ENCODE measurements at places on chromosomes 6 and 20. TPM values are rescaled to one million over a fixed set of nuclear protein-coding genes. Genes with fewer than 3 reads are reported as not detected.

CFAP61 gene
- not detected for total RNA-seq

- DNase-seq, result no peak
These were observed 19.5 kb downstream of the SF3B5 start for GRCh38 chr6:144075875-144076274.

- DNase-seq, result no peak
These were observed 74.6 kb downstream of the KIF16B start for GRCh38 chr20:16498526-16499253.

DNA sequence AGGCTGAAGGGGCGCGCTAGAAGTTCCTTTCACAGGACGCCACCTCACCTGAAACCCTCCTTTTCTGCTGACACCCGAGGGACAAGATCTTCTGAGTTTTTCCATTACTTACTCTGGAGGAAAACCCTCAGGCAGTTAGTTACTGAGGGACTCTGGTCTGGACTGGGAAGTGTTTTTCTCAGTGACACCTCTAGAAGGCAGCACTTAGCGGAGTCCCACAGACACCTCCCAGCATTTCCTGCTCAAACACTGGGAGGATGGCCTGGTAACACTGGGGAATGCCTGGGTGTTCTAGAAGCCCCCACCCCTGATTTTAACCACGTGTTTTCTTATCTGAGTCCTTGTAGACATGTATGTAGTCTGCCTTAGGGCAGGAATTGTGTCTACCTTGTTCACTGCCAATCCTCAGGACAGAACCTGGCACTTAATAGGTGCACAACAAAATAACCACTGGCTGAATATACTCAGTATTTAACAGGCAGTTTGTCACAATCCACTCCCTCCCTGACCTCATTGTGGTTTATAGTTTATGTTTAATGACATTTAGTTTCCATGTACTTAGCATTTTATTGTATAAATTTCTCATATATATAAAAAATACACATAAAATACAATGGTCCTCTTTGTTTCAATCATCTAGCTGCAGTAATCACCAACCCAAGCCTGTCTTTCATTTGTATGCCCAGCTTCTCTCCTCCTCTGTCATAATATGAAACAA is 4.8 kb downstream of the GSTA3 start:
- no peak for DNase-seq

- no peak for DNase-seq
These were observed 105.2 kb downstream of the UNC5CL start for GRCh38 chr6:40933864-40934263.

GRCh38 chr6:19841181-19841580 is 4.0 kb downstream of the ID4 start:
- DNase-seq, result no peak

DNA sequence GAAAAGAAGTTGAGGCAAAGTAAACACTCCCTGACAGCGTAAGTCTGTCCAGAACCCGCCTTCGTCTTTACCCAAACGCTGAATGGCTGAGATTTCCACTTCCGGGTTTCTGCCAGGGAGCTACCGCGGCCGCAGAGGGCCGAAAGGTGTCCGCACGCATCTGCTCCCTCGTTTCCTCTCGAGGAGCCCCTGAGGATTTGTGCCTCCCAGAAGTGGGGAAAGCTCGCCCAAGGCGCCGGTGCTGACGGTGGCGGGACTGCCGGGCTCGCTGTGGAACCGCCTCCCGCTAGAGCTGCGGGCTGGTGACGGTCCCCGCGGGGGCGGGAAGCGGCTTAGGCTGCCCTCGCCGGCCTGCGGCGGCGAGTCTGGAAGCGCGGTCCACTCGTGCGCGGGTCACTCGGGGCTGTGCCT is 1760.2 kb upstream of the DEFB115 start:
- no peak for DNase-seq
